ENCODE measurements at places on chromosomes 5 and 9.

DNA sequence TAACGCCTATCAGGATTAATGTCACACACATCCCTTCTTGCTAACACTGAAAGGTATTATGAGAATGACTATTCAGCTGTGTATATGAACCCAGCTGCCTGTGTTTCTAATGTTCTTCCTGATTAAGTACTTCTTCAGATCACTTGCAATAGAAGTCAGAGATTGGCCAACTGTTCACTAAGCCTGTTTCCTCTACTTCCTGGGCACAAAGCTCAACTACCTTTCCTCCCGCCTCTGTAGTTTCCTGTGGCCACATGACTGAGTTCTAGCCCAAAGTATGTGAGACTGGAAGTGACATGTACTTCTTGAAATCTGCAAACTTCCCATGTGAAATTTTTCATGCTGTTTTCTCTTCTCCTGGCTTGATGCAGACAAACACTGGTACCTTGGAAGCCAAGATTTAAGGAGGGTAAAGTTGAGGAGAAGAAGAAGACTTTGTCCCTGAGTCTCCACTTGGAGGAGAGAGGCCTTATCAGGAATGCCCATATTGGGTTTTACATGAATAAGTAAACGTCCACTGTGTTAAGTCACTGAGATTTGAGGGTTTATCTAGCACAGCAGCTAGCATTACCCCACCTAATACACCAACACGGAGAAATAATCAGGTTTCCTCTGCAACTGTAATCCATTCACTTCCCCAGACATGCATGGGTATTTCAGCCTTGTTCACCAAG lies 58.6 kb downstream of the SLIT3 start:
- no peak for DNase-seq

DNA sequence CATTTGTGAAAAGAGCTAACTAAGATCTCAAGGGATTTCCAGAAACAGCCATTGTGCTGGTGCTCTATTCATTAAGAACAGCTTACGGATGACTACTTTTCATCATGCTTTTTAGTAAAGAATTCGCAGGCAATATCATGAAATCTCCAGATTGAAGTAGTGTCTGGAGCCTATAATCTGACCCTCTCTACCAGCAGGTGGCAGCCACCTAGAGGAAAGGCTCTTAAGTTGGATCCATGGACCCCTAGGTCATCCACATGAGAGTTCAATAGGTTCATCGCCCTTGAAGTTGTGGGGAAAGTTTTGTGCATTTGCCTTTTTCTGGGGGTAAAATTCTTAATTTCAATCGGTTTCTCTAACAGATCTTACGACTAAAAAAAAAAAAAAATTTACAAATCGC lies 82.3 kb downstream of the SLC1A3 start:
- DNase-seq = peak; percentile 18

DNA sequence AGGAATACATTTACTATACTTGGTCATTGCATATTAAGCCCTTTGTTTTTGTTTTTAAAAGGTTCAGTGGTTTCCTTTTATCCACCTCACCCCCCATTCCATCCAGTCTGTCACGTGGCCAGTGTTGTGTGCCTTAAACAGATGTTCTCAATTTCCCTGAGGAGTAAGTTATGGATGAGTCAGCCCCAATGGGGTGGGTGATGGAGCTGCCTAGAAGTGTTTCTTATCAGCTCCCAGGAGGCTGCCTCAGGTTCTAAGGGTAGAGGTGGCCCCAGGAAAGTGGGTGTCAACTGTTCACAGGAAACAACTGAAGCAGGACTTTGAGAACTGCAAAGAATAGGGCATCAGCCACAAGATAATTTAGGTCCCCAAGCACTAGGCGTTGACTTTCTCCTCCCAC lies 41.1 kb downstream of the ACTBL2 start:
- DNase-seq = no peak

- DNase-seq = no peak
These were observed 338.9 kb downstream of the CDH12 start for GRCh38 chr5:22514231-22514630.

DNA sequence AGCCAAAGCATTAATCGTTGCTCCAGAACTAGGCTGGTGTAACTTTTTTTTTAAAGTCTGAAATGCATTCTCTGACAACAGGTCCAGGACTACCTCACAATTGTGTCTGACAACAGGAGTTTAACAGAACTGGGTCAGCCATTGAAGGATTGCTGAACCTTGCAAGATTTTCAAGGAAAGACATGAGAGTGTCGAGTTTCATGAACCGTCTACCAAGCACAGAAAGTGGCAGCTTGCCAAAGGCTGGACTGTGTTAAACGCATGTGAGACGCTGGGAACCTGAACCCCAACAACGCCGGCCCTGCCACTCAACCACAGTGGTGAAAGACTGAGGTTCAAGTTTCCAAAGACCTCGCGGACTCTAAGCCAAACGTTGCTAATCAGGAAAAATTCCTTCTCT lies 79.1 kb downstream of the LHFPL2 start:
- no peak for DNase-seq

- DNase-seq = no peak
These were observed 58.4 kb downstream of the SLC1A3 start for GRCh38 chr5:36664766-36665165.

DNA sequence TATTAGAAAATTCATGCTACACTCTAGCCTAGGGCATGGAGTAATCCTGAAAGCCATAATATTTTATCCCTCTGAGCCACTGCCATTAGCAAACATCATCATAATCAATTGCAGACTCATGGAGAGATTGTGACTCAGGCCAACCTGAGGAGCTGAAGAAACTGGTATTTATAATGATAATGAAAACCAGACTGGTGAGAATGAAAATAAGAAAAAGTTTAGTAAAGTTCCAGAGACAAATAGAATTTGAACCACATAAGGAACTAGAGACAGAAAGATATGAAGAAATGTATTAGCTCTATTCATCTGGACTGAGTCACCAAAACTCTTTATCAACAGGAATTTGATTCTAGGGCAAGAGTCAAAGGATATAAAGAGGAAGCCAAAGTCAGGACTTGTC lies 158.7 kb downstream of the DRD1 start:
- DNase-seq = no peak

- DNase-seq = peak; percentile 32
These were observed 49.5 kb downstream of the C5orf22 start for GRCh38 chr5:31581498-31582099.

- no peak for DNase-seq
These were observed 12.1 kb upstream of the PCDHB1 start for GRCh38 chr5:141039061-141039460.

DNA sequence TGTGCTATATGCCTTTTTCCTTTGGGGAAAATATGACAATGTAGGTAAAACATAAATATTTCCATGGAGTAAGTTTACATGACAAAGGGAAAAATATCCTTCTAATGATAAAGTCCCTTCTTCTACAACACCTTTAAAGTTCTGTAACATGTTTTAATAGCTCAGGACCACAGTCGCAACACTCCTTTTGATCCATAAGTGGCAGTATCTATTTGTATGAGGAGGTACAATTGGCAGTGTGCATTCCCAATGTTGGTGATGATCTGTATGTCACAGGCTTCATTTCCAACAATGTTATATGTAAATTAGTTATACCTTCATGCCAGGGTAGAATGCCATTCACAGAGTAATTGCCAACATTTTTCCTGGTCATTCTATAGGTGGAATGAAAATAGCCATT lies 127.1 kb upstream of the CCNH start:
- no peak for DNase-seq

DNA sequence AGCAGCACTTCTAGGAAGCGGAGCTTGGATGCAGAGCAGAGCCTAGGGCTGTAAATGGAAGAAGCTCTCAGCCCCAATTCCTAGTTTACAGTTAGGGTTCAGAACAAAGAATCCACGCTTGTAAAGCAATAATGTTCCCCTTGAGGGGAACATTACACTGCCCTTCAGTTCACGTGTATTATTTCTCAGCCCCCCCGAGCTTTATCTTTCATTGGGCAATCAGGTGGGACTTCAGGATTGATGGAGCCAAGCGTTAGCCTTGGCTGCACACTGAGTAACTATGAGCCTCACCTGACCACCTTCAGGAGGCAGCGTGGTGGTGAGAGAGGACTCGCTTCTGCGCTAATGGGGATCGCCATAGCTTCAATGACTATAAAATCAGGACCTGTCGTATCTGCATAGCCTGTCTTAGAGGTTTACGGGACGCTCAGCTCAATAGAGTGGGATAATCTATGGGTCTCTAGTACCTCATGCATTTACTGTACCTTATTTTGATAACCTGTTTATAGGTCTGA lies 157.0 kb upstream of the RASEF start:
- no peak for DNase-seq

Measured in hematopoietic multipotent progenitor cell treated with erythropoietin and hydrocortisone succinate and interleukin-3 and kit ligand, for 15 days (in vitro differentiated cells).